Stimulated activated naive CD4-positive, alpha-beta T cell treated with Interleukin-2 at 50 U/mL for 16 hours (primary cell): ENCODE measurements at places on chromosomes 16 and 17.

- DNase-seq: no peak
Observed at GRCh38 chr17:72038427-72038826, 82.4 kb upstream of the SOX9 start.

GRCh38 chr17:73693071-73693470, 48.8 kb upstream of the SDK2 start:
- DNase-seq: no peak

DNA sequence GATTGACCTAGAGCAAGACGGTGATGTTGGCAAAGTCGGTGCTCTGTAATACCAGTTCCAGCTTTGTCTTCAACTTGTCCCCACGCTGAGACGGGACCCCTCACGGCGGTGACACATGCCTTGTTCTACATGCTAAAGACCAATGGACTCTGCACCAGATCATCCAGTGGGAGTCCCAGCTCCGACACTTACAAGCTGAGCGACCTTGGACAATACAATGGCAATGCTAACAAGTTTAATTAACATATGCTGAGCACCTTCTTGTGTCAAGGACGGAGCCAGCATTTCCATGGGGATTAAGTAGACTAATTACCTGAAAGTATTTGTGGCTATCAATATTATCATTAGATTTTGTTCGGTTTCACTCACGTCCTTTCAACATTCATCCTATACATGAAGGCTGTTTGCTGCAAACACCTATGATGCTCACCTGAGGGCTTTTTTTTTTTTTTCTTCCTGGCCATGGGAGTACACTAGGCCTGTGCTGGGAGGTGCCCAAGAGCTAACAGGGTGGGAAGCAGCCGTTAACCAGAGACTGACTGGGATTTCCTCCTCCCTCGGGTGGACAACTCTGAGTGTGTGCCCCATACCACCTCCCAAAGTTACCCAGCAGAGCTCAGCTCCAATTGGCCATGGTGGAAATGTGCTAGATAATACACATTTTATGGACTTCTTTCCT, 308.6 kb upstream of the ZFHX3 start:
- no peak for DNase-seq

GRCh38 chr16:19307587-19308241, 22.2 kb downstream of the CLEC19A start:
- no peak for DNase-seq

GRCh38 chr17:78763561-78763960, 18.5 kb downstream of the CYTH1 start:
- no peak for DNase-seq

GRCh38 chr16:70658921-70659320, 12.6 kb downstream of the IL34 start:
- no peak for DNase-seq

DNA sequence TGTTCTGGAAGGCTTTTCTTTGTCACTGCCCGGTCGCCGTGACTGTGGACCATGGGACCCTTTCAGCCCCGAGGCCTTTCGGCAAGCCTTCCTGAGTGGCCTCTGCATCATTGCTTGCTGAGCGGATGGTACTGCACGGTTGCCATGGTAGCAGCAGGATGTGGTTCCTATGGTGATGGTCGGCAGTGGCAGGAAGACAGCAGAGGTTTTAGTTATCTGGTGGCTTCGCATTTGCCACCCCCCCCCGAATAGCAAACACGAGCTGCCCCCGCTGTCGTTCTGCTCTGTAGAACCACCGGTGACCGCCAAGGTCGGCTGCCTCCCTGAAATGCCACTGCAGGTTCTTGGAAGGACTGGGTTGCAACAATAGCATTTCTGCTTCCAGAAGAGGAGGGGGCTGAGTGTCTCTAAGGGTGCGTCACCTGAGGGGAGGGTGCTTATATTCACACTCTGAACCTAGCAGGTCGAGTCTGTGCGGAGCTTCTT, 76.6 kb downstream of the CMIP start:
- peak; percentile 63 for DNase-seq

DNA sequence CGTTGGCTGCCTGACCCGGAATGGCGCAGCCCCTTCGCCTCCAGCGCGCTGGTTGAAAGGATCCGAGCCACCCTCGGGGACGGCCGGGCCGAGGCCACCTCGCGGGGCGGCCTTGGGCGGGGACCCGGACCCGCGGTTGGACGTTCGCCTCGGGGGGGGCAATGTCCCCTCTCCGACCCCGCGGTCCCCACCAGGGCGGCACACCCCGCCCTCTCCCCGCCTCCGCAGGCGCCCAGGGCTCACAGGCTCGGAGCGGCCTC, 1.0 kb upstream of the SOX8 start:
- DNase-seq: no peak

- no peak for DNase-seq
Observed at GRCh38 chr16:81599034-81599744, 154.6 kb downstream of the CMIP start.

GRCh38 chr16:13095061-13095460, 193.7 kb downstream of the SHISA9 start:
- no peak for DNase-seq

GRCh38 chr16:66562409-66562808, 3.8 kb upstream of the CMTM1 start:
- DNase-seq: no peak

DNA sequence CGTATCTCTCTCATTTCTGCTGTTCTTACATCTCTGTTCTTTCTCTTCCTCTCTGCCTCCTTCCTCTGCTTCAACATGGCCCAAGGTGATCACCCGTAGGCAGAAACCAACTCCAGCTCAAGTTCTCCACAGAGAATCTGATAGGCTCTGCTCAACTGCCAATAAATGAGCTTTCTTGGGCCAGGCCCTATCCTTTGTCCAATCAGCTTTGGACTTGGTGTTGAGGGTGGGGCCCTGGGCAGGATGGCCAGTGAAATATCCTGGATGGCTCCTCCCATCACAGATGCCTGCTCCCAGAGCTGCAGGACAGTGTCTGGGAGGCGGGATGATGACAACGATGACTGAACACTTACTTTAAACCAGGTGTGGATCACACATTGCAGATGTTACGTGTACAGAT, 17.4 kb upstream of the BRD7 start:
- no peak for DNase-seq

GRCh38 chr16:79404571-79404970, 196.0 kb downstream of the MAF start:
- DNase-seq: no peak

DNA sequence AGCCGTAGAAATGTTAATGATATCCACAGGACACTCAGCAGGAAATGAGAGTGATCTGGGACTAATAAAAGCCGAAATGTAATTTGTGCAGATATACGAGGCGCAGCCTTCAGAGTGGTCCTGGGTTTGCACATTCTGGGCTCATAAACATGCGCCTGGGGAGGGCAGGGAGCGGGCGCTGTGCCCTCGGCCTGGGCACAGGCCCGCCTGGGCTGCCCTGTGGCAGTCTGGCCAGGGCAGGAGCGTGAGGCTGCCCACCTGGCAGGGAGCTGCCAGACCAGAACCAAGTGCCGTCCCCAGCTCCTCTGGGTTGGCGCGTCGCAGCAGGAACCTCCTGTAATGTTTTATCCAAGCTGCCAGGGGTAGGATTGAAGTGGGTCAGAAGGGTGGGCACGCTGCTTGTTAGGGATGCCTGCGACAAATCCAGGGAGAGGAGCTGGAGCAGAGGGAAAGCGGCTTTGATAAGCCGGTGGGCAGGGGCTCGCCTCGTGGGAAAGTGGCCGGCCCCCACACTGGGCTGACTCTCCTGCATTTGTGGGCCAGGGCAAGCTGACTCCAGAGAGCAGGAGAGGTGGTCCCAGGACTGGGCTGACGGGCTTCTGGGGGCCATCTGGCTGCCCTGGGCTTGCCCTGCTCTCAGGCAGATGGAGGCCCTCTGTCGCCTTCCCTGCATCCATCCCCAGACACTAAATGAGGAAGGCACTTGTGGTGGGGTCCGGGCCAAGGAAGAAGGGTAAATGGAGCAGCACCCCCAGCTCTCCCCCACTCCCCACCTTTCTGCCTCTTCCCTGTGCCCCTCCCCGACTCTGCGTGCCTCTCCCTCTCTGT, 45.9 kb downstream of the SREBF1 start:
- DNase-seq: no peak

DNA sequence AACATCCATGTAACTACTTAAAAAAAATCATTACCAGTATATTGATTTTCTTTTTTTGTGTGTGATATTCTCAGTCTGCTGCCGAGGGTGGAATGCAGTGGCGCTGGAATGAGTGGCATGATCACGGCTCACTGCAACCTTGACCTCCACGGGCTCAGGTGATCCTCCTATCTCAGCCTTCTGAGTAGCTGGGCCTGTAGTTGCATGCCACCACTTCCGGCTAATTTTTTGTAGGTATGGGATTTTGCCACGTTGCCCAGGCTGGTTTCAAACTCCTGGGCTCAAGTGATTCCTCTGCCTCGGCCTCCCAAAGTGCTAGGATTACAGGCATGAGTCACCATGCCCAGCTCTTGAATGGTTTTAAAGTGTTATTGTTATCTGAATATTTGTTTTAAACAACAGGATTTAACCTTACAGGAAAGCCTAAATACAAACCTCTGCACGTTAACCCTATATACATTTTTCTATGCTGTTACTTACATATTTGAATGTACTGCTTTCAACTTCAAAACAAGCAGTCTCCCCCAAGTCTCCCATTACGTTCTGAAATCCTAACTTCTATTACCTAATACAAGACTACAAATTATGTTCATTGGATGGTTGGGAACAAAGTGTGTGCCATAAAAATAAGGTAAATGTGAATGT, 61.7 kb downstream of the KPNA2 start:
- no peak for DNase-seq

- DNase-seq: no peak
Observed at GRCh38 chr16:2894231-2894630, 11.2 kb downstream of the FLYWCH2 start.

DNA sequence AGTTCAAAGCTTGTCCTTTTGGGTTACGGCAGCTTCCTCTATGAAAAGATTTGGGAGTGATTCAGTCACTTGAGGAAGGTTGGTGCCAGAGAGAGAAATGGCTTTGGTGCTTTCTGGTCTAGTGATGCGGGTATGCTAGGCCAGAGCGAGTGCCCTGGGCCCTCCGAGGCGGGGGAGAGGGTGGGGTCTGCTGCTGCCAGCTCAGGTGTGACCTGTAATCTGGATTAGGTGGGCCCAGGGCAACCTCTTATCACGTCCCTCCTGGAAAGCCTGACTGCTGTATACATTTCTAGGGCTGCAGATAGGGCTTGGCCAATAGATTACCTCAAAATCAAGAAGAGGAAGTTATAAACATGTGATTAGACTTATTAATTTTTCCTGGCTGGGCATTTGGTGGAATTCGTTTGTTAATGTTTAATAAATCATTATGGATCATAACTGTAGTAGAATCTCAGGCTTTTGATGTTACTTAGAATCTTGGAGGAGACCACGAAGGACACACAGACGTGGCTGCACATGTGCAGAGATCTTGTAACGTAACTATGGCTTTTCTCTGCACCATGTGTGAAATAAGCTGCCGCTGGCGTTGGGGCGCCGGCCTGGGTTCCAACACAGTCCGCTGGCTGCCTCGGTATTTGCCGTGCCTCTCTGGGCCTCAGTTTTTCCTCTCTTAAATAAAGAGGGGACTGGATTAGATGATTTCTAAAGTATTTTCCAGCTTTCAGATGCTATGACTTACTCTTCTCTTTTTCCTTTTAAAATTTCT, 1.2 kb downstream of the IRF8 start:
- no peak for DNase-seq
